ENCODE measurements at places on chromosomes 3 and 15.

- DNase-seq: no peak
Observed at GRCh38 chr3:70658513-70659310, 346.3 kb upstream of the MDFIC2 start.

GRCh38 chr3:107271787-107272387 is 105.4 kb upstream of the CCDC54 start:
- DNase-seq: peak; percentile 69

GRCh38 chr15:83491486-83491885 is 44.3 kb downstream of the SH3GL3 start:
- DNase-seq: no peak

DNA sequence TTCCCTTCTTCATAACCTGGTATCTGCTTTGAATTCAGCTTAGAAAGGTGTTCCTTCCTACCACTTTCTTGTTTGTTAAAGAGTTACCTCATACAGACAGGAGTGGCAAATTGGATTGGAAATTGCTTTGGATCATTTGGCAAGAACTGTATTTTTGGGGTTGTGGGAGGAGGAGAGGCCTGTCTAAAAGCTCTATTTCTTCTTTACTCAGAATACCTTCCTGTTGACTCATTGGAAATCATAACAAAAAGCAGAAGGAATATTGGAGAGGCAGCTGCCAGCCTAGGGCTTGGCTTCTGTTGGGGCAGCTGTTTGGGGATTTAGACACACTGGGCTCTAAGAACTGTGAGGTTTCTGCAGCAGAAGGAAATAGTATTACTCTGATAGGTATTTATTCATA is 14.2 kb downstream of the IQGAP1 start:
- DNase-seq: peak; percentile 67

GRCh38 chr15:64895285-64896065 is 16.2 kb upstream of the ANKDD1A start:
- DNase-seq: peak; percentile 19

- DNase-seq: no peak
Observed at GRCh38 chr3:13497386-13497785, 17.3 kb downstream of the HDAC11 start.

DNA sequence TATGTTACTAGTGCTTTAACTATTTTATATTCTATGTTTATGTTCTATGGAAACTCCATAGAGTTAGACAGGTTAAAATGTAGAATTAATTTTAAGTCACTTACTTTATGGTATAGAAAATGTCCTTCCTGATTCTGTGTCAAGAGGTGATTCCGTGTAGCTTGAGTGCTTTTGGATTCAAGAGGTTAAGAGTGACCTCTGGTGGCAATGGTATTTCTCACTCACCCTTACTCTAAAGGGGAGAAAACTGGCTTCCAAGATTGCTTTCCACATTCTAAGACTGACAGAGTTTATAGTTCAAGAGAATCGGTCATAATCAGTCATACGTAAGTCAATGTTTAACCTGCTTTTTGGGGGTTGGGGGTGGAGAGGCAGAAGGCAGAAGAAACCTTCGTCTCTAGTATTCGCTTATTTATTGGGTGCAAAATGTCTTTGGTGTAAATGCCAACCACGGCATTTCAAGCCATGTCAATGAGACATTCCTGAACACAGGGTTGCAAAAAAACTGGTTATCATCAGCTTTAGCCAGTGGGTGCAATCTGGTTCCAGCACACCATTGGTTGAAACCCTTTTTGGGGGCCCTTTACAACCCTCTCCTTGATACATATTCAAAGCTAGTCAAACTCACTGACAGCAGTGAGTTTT is 92.0 kb upstream of the VGLL3 start:
- peak; percentile 66 for DNase-seq

Data from NCI-H82 (cell line).